AG10803 (cell line): ENCODE measurements at places on chromosomes 16 and 17.

- no peak for DNase-seq
These were observed 14.1 kb upstream of the DNAI2 start for GRCh38 chr17:74259667-74260524.

DNA sequence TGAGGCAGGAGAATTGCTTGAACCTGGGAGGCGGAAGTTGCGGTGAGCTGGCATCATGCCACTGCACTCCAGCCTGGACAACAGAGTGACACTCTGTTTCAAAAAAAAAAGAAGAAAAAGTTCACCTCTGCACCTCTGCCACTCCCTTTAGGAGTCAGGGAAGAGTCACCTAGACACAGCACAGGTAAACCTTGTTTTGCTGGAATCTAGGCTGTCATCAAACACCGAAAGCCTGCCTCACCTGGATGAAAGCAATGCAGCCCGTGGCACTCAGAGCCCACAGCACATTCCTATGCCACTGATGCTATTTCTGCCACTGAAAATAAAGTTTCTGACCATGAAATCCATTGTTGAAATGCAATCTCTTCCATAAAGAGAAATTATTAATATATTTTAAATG is 22.2 kb downstream of the CFAP52 start:
- no peak for DNase-seq

GRCh38 chr16:27226476-27226875 is 23.1 kb downstream of the KDM8 start:
- no peak for DNase-seq

- DNase-seq = no peak
These were observed 769.0 kb downstream of the KCNJ2 start for GRCh38 chr17:70938336-70938735.

GRCh38 chr17:14901376-14901775 is 363.8 kb downstream of the PMP22 start:
- DNase-seq = no peak

GRCh38 chr16:24822974-24823373 is 22.8 kb upstream of the SLC5A11 start:
- no peak for DNase-seq

- no peak for DNase-seq
These were observed 114.5 kb upstream of the CHMP6 start for GRCh38 chr17:80876950-80877728.

DNA sequence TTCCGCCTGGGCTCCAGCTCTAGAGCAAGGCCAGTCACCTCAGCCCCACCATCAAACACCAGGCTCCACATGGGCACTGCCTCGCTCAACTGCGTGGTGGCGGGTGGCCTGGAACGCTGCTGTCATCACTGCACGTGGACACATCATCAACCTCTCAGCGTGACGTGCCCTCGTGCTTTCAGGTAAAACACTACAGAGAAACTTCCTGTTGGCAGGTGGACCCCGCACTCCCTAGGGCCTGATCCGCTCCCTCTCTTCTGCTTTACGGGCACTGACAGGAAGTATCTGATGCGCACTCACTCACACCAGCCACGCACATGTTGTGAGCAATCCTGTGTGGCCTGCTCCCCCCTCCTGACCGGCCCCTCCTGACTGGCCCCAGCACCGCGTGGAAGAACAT is 87.4 kb downstream of the ANKRD11 start:
- no peak for DNase-seq

GRCh38 chr17:31631766-31632165 is 227.3 kb downstream of the COPRS start:
- DNase-seq = peak; percentile 60

- DNase-seq = no peak
These were observed 3.4 kb downstream of the SNN start for GRCh38 chr16:11671676-11672075.

DNA sequence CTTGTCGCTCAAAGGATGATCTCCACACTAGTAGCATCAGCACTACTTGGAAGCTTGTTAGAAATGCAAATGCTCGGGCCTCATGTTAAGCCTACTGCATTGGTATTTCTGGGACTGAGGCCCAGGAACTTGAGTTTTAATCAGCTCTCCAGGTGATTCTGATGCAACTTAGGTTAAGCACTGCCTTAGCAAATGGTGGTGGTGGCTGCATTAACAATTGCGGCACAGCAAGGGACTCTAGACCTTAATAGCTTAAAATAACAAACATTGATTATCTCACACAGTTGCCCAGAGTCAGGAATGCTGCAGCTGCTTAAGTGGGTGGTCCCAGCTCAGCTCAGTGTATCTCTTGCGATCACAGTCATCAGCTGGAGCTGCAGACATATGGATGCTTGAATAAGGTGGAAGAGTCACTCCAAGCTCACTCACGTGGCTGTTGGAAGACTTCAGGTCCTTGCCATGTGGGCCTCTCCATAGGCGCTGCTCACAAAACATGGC is 25.8 kb downstream of the HS3ST3A1 start:
- no peak for DNase-seq

DNA sequence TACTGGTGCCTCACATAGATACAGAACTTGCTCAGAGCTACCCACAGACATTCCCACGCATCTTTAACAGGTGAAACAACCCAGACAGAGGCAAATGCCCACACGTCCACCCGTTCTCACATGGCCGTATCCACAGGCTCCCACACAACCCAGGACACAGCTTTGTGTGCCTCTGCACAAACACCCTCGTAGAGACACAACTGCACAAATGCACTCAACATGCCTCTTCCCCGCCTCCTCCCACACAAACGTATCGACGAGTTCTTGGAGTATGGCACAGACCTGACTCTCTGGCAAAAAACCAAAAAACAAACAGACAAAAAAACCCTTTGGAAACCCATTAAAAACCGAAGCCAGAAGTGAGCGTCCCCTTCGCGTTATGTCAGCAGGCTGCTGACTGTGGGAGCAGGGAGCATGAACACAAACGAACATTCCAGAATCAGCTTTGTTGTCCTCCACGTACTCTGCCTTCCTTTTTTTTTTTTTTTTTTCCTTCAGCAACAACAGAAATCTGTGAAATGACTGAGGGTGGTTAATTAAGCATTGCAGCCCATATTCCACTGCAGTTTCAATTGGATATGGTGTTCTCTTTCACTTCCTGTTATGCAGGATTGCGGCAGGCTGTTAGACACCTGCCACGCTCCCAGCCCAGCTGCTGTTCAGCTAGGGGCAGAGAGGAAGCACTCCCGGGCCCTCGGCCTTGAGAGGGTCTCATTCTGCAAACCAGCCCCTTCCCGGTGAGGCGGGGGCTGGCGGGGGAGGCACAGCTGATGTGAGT is 313.7 kb downstream of the MAF start:
- DNase-seq = no peak

DNA sequence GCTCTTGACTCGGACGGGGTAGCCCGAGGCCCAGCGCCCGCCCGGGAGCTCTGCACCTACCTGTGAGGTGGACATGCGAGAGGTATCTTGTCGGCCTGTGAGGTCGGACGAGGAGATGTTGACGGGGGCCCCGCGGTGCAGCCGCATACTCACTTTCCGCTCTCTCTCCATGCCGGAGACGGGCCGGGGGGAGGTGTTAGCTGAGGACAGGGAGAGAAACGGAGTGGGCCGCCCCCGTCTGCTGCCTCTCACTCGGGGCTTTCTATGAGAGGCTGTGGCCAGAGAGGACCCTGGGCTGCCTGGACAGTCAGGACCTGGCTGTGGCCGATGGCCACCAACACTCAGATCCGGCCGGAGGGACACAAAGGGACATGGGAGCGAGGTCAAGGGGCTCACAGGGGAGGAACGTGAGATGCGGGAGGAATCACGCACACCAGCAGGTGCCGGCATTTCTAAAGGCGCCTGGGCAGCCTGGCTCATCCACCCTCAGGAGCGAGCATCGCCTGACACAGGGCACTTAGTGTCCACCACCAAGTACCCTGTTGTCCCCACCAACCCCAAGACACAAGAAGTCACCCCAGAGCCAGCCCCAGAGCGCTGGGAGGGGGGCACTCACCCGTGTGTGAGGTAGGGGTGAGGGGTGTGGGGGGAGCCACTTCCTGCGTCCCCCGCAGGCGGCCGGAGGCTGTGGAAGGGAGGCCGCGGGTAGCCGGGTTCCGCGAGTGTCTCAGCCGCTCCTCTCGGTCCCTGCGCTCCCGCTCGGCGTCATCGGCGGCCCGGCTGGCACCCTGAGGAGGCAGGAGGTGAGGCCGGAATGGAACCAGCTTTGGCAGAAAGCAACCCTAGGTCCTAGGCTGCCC is 20.2 kb downstream of the SLC16A3 start:
- no peak for DNase-seq

DNA sequence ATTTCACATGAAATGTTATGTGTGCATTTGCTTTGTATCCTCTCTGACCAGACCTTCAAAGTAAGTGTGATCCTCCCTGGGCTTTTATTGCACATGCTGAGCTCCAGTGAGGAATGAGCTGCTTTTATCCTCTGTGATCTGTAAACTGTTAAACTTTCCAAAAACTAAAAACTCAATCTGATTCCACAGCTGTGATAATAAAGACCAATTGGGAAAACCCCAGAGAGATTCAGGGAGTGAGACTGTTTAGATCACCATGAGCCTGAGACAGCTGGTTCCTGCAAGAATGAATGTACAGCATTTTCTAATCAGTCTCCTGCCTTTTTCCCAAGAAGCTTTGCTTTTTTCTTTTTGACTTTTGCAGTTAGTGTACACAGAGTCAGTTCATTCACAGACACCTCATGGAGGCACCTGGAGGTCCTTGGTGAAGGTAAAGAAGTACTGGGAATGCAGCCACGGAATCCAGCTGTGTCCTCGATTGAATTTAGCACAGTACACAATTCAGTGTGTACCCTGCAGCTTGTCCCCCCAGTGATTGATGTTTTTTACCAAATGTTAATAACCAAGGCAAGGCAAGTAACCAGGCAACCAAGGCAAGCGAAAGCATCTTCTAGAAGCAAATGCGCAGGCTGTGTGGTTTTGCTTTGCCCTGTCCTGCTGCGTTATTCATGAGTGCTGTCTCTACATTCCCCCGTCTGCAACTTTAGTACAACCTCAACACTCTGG is 182.6 kb downstream of the LGALS9B start:
- DNase-seq = no peak

DNA sequence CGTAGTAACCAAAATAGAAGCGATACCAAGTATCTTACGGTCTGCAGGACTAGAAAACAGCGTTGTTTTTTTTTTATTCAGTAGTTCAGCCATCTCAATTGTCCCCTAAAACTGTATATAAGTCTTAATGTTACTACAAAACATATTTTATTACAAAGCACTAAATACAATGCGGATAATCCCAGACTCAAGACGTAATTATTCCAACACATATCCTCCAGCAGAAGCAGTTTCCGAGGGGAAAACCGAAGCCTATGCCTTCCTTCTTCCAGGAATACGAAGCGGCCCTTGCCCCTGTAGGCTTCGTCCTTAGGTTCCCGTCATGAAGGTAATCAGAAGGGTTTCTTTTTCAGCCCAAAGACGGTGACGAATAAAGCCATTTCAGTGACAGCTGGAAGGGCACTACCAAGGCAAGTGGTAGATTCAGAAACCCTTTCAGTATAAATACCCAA is 2.3 kb downstream of the TMEM107 start:
- no peak for DNase-seq

GRCh38 chr16:2768403-2769089 is 8.5 kb downstream of the ELOB start:
- DNase-seq = no peak

GRCh38 chr17:37527249-37527851 is 37.7 kb downstream of the DUSP14 start:
- DNase-seq = peak; percentile 66

DNA sequence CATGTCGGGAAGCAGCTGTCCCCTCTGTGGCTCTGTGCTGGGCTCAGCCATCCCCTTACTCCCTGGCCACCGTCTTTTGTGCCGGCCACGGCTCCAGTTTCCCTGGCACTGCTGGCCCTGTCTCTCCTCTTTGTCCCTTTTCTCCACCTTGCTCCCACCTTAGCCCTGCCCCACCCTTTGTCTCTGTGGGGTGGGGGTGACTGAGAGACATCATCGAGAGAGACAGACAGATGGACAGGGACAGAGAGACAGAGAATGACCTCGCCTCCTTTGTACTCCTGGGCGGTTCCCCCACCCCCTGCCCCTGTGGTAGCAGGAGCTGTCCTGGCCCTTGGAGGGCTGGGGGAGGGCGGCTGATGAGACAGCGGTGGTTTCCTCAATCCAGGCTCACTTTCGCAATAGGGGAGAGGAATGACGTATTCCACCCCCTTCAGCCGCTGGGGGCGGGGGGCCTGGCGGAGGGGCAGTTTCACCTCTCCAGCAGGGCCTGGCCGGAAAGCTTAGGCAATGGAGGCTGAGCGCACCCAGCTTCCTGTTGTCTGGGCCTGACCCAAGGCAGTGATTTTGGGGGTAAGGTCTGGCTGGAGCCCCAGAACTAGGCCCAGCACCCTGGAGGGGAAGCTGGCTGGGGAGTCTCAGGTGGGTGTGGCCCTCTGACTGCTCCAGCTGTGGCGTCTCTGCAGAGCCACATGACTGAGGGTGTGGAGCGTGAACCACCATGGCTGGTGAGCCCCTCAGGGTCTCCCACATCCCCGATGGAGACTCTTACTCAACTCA is 7.3 kb downstream of the FMNL1 start:
- DNase-seq = peak; percentile 90

- DNase-seq = no peak
These were observed 33.7 kb downstream of the PEMT start for GRCh38 chr17:17557796-17558195.

- DNase-seq = no peak
These were observed 2.8 kb downstream of the IRX5 start for GRCh38 chr16:54933281-54934011.

DNA sequence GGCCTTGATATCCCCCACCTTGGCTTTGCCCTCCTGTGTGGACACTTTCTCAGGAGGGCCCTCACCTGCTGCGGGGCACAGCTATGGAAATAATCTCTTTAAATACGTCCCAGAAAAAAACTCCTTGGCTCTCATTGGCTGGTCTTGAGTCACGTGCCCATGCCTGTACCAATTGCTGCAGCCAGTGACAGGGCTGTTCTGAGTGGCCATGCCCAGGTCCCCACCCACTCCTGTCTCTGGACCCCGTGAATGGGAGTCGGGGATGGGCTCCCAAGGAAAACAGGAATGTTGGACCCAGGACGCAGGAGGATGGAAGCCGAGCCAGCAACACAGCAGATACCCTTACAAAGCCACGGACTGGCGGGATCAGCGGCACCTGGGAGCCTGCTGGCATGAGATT is 53.1 kb upstream of the CDR2 start:
- no peak for DNase-seq

DNA sequence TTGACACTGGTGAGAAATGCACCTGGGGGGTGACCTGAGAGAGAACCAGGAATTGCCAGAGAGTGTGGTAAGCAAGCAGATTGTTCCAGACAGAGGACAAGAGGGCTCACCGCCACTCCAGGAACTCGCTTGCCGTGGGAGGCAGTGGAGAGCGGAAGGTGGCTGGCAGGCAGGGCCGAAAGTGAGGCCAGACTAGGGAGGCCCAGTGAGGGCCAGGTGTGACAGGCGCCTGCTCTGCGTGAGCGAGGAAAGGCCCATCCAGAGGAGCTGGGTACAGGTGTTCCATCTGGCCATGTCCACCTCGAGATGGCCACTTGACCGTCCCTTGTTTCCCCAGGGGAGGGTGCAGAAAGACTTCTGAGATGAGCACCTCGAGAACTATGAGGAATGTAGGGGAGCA is 11.9 kb upstream of the MYO15B start:
- no peak for DNase-seq
